ENCODE measurements at places on chromosomes 11 and 22. TPM values are rescaled to one million over a fixed set of nuclear protein-coding genes. Genes with fewer than 3 reads are reported as not detected.

GRCh38 chr11:2434506-2435255 is 9.6 kb downstream of the TRPM5 start:
- no peak for DNase-seq

GRCh38 chr22:43889860-43890253 is 2.0 kb downstream of the PNPLA5 start:
- DNase-seq = no peak

DNA sequence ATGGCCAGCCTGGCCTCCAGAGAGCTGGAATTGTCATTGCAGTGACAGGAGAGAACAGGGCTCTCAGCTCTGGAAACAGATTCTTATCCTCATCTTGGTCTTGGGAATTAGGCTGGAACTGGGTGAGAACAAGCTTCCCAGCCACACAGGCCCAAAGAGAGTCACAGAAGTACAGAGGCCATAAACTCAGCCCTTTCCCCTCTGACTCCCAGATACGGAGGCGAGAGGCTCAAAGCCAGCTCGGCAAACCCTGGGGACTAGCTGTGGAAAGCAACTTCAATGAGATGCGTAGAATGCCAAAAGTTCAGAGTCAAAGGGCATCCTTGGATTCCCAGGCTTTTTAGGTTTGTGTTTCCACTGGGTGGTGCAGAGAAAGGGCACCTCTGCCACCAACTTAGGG is 14.3 kb upstream of the ABCC8 start:
- DNase-seq = no peak

DNA sequence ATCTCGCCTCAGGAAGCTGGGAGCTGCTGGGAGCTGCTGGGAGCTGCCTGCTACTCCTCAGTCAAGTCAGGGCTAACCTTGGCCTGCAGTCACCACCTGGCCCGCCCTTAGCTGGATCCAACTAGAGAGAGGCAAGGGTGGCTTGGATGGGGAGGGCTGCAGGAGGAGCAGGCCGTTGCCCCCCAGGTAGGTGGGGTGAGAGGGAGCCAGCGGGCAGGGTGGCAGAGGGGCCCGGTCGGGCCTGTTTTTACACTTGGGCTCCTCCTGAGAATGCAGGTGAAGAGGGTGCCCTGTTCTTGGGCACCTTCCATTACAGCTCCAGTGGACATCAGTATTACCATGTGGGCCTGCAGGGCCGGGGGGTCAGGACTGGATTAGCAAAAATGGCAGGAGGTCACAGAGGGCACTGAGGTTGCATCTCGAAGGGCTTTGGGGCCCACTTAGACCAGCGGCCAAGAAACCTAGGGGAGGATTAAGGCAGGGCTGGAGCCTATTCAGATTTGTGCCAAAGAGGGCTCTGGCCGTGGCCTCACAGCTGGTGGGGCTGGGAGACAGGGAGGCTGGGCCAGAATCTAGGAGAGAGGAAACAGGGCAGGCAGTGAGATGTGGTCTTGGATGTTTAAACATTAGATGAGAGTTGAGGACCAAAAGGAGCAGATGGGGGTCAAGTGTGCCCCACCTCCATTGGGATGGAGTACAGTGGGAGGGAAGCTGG is 60.8 kb upstream of the TTLL12 start:
- DNase-seq = no peak

DNA sequence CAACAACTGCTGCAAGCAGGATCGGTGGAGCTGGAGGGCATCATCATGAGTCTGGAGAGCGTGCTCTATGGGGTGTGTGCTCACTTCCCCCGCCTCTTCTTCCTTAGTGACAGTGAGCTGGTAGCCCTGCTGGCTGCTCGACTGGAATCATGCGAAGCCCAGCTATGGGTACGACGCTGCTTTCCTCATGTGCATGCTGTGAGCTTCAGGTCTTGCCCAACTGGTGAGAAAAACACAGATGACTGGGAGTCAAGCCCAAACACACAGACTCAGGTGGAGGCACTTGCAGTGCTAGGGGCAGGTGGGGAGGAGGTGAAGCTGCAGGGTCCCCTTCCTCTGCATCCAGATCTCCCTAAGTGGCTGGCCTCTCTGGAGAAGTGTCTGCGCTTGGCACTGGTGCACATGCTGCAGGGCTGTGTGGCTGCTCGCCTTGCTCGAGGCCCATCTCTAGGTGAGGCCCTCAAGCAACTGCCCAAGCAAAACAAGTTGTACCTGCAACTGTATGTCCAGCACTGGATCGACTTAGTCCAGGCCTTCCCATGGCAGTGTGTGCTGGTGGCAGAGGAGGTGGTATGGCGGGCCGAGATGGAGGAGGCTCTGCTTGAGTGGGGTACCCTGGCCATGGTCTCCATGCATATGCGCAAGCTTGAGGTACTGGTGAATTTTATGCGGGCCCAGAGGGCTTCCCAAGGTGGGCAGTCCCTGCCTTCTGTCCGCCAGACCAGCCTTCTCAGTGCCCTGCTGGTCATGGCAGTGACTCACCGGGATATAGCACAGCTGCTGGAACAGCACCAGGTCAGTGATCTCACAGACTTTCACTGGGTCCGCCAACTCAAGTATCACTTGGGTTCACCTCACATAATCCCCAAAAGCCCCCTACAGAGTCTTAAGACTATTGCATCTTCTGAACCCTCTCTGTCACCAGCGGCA is 48.1 kb downstream of the DNHD1 start:
- DNase-seq = no peak

GRCh38 chr22:24894220-24894975 is 52.1 kb downstream of the LHFPL7 start:
- DNase-seq = peak; percentile 83

DNA sequence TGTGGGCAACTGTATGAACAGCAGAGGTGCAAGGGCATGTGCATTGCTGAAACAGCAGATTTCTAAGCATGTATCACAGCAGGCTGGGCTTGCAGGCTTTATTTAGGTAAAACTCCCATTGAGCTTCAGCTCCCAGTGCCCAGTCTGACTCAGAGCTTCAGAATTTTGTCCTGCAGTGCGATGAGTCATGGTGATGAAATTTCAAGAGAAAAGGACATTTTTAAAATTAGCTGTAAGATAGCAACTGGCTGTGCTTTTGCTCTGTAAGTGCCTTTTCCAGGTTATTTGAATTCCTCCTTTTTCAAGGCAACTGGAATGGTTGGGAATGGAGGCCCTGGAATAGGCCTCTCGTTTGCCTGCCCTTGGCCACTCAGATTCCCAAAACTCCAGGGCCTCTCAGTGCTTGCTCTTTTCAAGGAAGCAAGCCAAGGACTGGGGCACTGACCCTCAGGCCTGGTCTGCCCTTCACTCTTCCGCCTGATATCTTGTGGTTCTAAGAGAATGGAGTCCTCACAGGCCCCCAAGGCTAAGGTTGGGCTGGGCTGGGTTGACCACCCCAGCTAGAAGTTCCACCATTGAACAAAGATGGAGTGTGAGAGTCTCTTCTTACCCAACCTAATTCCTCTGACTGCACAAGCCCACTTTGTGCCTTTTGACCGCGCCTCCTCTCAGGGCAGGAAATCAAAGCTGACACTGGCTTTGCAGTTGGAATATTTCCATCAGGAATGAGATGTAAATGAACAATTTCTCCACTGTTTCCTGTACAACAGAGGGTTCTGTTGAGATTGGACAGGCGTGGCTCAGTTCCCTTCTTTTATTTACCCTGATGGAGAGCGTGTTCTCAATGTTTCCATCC is 59.5 kb upstream of the PRSS23 start:
- peak; percentile 87 for DNase-seq

GRCh38 chr11:21426931-21427330 is 757.5 kb downstream of the NELL1 start:
- DNase-seq = no peak

GRCh38 chr22:29701155-29701999 is 18.4 kb upstream of the CABP7 start:
- DNase-seq = no peak

DNA sequence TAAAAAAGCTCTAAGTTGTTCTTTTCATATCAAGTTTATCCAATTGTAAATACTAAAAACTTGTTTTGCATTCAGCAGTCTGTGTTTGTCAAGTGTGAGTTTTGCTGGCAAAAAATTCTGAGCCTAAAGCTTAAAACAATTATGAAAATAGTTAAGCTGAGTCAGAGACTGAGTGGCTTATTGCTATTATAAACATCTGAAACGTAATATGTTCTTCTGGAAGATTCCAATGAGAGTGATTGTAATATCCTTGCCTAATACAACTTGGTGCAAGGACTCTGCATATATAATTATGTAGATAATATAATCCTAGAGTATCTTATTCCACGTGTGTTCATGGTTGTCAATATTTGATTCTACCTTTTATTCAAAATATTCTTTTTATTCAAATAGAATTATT is 14.1 kb upstream of the NUP50 start:
- no peak for DNase-seq

Gene RIMBP3B
- 0.53 TPM for total RNA-seq

Gene ELFN2
- total RNA-seq = 0.02 TPM

Gene TBX1
- total RNA-seq = 11.8 TPM

Gene GLYATL1
- not detected for total RNA-seq

Gene GLYATL2
- total RNA-seq = not detected

Gene CHRM1
- total RNA-seq = not detected

Gene SLC1A2
- total RNA-seq = not detected

Gene SLC22A12
- total RNA-seq = not detected

Gene GNG3
- not detected for total RNA-seq

Gene TPBGL
- total RNA-seq = not detected
